ENCODE measurements at places on chromosomes 13 and 19. TPM values are rescaled to one million over a fixed set of nuclear protein-coding genes. Genes with fewer than 3 reads are reported as not detected.

The COL4A2 gene
- polyA plus RNA-seq = not detected

The PDX1 gene
- not detected for polyA plus RNA-seq

GRCh38 chr19:5580161-5580571 is 12.4 kb upstream of the TINCR start:
- DNase-seq = no peak

DNA sequence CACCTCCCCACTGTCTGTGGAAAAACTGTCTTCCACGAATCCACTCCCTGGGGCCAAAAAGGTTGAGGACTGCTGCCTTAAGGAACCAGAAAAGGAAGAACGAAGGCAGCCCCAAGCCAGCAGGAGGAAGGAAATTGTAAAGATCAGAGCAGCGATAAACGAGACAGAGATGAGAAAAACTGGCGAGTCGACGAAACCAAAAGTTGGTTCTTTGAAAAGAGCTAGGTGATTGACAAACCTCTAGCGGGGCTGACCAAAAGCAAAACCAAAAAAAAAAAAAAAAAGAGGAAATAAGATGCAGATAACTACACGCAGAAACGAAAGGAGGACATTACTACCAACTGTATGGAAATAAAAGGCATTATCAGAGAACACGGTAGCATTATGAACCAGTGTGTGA is 76.9 kb downstream of the GADD45B start:
- DNase-seq = peak; percentile 92

DNA sequence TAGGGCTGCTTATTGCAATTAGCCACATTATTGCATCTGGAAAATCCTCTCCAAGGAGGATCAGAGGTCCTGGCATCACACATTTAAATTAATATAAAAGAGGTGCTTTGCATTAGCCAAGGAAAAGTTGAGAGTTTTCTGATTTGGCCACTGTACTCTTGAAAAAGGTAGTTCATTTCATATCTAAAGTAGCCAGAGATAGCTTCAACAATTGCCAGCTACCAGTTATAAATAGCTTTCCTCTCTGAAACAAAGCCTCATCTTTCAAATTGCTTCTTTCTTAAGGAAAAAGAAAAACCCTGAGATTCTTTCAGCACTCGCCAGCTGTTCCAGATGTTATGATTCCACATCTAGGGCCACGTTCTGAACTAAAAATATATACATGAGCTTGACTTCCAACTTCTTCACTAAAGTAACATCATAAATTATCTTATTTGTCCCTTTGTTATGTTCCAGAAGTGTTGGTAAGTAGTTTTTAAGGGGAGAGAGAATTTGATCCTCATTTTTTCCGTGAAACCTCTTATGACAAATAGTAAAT is 69.6 kb downstream of the ERCC5 start:
- DNase-seq = no peak

DNA sequence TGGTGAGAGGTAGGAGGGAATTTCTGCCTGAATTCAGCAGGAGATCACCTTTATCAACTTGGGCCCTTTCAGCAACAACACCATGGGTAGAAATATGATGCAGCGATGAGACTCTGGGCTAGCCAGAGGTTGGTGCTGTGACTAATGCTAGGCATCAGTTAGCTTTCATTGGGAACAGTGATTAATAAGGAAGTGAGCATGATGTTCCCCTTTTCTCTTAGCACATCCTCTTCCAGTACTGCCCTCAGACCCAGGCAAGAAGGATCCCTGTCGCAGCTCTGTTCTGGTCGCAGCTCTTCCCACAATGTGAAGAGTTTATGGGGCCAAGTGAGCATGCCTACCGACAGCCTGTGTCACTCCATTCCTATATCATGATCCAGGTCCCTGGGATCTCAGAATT is 100.5 kb downstream of the FLT1 start:
- peak; percentile 96 for DNase-seq

GRCh38 chr19:15702534-15702930 is 25.3 kb upstream of the OR10H2 start:
- peak; percentile 66 for DNase-seq

- peak; percentile 67 for DNase-seq
These were observed 5.5 kb downstream of the IER2 start for GRCh38 chr19:13155472-13156359.

GRCh38 chr19:41746593-41747227 is 8.6 kb upstream of the CEACAM6 start:
- peak; percentile 53 for DNase-seq

- DNase-seq = peak; percentile 54
These were observed 990 bp downstream of the LMTK3 start for GRCh38 chr19:48510421-48511268.

Data from CD14-positive monocyte (primary cell).